Ecto neural progenitor cell (in vitro differentiated cells): ENCODE measurements at places on chromosomes 3 and 15.

DNA sequence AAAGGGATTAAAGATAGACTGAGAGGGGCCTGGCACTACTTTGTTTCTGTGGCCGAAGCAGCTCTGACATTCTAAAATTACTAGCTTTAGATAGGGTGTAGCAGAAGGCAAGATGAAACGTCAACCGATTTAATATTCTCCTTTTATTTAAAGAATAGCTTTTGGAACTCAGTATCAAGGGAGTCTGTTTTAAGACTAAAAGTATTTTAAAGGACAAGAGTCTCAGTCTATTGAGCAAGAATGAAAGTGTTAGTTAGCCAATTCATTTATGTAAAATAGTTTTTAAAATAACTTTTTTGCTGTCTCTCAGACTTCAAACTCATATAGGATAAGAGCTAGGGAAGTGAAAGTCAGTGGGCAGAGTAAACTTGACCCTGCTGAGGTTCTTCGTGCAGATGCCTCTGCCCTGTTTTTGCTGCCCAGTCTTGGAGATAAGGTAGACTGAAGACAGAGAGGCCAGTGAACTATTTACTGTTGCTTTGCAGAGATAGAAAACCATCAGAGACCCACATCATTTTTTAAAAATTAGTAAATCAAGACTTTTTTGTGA, 1090.9 kb downstream of the ROBO2 start:
- DNase-seq: no peak

DNA sequence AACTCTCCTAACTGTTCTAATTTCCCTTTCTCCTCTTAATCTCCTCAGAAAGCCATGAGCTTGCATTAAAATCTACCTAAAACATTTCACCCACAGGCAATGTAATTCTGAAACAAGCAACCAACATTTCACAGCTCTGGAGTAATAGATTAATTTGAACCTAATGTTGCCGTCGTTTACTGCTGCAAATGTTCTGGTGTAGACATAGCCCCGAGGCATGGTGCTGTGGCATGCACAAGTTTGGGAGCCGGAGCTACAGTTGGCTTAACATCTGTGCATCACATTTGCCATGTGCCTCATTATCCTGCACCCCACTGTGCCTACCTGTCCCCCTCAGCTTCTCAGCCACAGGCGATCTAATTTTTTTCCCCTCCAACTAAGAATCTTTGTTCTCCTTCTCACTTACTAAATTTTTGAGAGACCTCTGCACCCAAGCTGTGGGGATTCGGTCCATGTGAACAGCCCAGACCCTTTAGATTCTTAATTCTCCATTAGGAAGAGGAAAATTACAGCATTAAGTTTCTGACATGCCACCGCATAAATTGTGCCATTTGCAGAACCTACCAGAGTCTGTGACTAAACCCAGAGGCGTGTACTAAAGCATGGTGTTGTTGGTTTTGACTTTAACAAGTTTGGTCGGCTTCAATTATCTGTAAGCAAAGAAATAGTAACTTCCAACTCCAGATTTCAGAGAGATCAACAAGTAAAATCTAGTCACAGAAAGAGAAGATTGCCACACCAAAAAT, 419.2 kb downstream of the MECOM start:
- DNase-seq: no peak

- DNase-seq: no peak
Observed at GRCh38 chr15:47964229-47964628, 156.6 kb upstream of the SLC24A5 start.

DNA sequence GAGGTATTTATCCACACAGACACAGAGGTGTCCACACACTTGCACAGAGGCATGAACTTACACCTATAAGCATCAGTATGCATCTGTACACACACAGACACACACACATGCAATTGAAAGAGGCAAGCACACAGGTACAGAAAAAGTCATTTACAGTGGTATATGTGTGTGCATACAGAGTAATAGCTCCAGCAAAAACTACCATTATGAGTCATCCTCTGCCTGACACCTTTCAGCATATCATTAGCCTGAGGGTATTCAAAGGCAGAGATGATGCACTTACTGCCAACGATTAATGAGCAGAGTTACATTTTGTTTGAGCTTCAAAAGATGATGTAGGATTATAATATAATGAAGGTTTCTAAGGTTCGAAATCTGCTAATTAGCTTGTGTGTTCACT, 100.3 kb upstream of the TPRG1 start:
- no peak for DNase-seq

GRCh38 chr3:98855806-98856400, 45.6 kb downstream of the DCBLD2 start:
- no peak for DNase-seq

GRCh38 chr15:68550498-68551295, 28.1 kb upstream of the CORO2B start:
- peak; percentile 83 for DNase-seq

DNA sequence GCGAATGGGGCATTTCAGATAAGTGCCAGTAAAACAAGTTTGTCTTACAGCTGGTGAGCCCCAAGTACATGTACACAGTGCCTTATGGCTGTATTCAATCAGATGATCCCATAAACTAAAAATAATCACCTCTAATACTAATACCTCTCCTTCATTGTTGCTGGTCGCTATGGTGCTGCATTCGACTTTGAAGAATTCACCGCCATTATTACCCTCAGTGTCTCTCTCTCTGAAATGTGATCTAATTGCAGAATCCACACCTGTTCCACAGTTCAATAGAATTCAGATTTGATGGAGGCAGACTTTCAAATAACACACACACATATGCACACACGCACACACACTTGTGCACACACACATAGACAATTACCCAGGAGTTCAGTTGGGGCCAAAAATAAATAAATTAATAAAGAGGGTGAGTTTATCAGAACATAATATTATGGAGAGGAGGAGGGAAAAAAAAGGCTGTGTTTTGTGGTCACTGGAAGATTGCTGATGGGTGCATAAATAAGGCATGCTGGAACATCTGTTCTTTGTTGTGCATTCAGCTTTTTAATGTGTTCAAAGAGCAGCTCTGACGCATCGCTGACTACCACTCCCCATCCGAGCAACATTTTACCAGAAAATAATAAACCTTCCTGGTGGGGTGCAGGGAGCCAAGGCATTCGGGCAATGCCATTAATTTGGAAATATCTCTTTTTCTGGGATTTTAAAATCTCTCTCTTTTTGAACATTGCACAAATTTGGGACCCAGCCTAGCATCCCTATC, 235.7 kb downstream of the SATB1 start:
- DNase-seq: no peak
